CMK (cell line): ENCODE measurements at places on chromosomes 13 and 19.

DNA sequence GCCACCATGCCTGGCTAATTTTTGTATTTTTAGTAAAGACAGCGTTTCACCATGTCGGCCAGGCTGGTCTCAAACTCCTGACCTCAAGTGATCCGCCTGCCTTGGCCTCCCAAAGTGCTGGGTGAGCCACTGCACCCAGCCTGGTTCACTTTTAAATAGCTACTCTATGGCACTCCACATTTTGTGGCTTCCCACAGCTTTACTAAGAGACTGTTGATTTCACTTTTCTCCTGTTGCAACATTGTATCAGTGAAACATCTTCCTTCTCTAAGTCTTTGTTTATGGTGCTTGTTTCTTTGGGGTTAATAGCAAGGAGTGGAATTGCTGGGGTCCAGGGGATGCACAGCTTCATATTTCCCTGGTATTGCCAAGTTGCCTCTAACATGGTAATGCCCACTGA, 12.3 kb downstream of the TMEM38A start:
- no peak for DNase-seq

- no peak for DNase-seq
These were observed 71.8 kb upstream of the STK24 start for GRCh38 chr13:98648686-98649085.

DNA sequence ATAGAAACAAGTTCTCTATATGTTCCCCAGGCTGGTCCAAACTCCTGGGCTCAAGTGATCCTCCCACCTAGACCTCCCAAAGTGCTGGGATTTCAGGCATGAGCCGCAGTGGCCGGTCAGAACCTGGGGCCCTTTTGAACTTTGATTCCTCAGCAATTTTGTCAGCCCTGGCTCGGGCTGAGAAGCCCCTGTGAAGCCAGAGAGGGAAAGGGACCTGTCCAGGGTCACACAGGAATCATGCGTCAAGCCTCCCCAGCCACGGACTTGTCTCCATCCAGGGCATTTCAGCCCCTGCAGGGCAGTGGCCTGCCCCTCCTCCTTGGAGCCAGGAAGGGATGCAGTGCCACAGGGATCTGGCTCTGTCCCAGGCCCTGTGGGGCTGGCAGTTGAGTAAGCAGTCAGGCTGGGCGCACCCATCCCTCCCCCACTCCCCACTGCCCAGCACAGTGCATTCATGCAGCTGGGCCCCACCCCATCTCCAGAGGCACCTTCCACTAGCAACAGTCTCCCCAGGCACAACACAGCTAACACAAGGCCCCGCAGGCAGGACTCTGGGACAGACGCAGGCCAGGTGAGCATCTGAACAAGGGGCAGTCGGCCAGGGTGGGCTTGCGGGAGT, at the start of gene CAPS:
Gene CAPS, plus strand, starts transcription at position 516 of the 619 bp plus-strand sequence. CDS start 153 bp downstream, outside the sequence.
- no peak for DNase-seq

GRCh38 chr19:48751845-48752495, 471 bp downstream of the FUT1 start:
- no peak for DNase-seq

DNA sequence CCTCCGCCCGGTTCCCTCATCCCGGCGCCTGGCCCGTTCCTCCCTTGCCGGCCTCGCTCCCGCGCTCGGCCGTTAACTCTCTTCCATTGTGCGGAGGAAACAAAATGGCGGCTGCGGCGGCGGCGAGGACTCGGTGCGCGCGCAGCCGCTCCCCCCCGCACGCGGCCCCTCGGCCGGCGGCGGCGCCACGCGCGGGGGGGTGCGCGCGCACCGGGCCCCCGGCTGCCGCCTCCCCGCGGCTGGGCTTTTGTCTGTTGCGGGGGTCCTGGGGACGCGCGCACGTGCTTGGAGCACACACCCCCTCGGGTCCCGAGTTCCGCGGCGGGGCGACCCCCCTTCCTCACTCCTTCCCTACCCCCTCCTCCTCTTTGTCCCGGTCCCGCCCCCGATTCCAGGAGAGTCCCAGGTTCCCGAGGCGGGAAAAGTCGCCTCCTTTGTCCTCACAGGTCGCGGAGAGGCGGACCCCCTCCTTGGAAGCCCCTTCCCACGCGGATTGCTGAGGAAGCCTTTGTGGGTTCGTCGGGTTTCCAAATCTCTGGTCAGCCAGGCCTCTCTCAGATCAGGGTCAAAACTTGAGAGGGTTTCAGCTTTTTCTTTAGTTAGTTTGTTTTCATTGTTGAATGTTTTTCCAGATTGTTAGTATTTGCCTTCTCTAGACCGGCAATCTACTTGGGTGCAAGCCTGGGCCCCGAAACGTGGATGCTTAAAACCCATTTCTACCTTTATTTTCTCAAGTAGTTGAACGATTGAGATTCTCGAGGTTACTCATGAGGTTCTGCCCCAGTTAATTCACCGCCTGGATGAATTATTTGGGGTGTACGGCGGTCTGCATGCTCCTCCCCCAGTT, 687 bp downstream of the ILF3 start:
- peak; percentile 34 for DNase-seq

- no peak for DNase-seq
These were observed 34.3 kb upstream of the TNFSF11 start for GRCh38 chr13:42539670-42540069.

DNA sequence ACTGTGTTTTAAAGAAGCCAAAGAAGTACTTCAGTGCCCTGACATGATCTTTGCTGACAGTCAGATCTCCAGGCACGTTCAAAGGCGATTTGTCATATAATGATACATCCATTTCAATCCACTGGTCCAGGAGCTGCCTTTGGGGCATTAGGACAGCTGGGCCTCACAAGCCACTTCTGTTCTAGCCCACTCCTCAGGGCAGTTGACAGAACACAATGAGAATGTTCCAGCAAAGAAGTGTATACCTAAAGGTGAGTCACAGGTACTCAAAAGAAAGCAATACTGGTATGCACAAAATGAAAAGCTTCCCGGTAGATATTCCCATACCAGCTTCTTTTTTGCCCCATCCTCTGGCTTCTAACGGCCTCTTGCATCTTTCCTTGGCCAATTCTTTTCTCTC, 12.5 kb upstream of the MAP3K10 start:
- DNase-seq, result no peak

- DNase-seq, result no peak
These were observed 22.9 kb downstream of the NAXD start for GRCh38 chr13:110638257-110638656.

DNA sequence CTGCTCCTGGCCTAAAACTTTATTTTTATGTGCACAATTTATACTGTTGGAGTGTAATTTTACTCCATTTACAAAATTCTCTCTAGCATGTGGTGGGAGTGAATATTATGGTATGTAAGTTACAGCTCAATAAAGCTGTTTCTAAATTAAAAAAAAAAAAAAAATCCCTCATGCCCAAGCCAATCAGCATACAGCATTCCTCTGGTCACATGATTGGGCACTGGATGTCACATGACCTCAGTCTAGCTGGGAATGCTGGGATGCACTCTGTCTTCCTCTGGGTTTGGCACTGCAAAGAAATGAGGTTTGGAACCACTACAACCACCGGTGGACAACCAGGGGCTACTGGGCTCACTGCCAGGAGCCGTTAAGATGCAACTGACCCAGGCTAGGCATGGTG, 67.6 kb downstream of the ZNF557 start:
- DNase-seq, result no peak

DNA sequence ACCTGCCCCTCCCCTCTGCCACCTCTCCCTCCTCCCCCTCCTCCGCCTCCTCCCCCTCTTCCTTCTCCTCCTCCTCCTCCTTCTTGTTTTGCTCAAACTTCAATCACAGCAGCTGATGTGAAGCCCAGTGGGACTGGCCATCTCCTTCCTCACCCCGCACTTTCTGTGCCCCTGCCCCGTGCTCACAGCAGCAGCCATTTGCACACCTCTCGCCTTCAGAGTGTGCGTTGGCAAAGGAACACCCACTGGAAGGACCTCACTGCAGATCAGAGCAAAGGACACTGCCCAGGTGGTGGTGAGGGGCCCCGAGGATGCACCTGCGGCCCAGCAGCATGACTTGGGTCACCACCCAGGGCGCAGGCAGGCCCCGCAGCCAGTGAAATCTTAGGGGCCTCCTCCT, 98.8 kb downstream of the SOX1 start:
- no peak for DNase-seq

- no peak for DNase-seq
These were observed 64.5 kb upstream of the SCEL start for GRCh38 chr13:77470986-77471385.

DNA sequence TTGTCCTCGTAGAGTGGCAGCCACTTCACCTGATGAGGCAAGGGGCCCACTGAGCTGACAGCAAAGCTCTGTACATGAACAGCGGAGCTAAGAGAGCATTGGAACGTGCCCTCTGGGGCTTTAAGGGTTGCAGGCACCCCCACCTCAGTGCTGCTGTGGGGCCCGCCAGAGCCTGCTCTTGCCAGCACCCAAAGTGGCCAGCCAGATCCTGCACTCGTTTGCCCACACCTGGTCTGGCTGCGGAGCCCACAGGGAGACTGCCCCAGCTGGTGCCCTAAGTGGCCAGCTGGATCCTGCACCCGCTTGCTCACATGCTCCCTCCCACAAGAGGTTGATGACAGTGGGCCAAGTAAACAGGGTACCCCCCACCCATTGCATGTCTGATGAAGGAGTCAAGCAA, 783.4 kb upstream of the MIR17HG start:
- DNase-seq, result no peak

GRCh38 chr19:32890841-32891240, 21.3 kb upstream of the SLC7A9 start:
- DNase-seq, result no peak

GRCh38 chr13:36193151-36193855, 21.1 kb downstream of the SOHLH2 start:
- DNase-seq, result no peak

DNA sequence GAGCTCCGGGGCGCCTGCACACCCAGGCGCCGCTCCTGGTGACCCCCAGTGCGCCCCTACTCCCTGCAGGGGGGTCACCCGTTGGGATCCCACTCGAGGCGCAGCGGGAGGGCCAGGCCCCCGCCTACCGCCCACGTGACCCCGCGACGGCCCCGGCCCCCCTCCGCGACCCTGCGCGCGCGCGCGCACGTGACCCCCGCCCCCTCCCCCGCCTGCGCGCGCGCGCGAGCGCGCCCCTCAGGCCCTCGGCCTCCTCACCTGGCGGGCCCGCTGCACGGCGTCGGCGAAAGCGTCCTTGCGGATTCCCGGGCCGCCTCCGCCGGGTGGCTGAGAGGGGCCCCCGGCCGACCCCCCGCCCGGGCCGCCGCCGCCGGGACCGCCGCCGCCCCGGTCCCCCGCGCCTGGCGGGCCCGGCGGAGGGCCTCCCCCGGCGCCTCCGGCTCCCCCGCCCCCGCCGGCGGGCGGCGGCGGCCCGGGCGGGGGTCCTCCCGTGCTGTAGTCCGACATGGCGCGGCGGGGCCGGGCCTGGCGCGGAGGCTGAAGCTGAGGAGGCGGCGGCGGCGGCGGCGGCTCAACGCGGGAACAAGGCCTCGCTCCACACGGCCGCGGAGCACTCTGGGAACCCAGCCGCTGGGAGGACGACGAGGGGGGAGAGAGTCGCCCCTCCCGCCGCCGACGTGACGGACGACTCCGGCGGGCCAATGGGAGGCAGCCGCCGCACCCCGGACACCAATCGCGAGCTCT, at the start of gene KHSRP:
Gene KHSRP, minus strand, starts transcription at position 617 of the 744 bp plus-strand sequence. Its CDS starts 110 bp downstream, at position 507.
- DNase-seq, result no peak

GRCh38 chr19:11480715-11481533, at the start of gene ELAVL3:
Gene ELAVL3 (minus strand): TSS chr19:11481046. CDS start chr19:11480608, 438 bp downstream.
- no peak for DNase-seq

DNA sequence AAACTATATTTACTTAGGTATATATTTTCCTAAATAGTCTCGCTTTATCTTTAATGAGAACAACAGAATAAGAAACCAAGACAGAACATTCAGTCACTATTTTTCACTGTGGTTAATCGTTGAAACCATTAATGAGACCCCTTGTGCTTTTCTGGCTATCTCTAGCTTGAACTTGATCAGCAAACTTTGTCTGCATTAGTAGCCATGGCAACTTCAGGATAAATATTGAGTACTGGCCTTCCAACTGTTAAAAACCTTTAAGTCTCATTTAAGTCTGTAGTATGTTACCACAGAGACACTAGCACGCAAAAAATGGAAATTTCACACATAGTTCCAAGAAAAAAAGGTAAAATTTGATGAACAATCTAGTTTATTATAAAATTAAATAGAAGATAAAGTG, 946.0 kb downstream of the SLITRK5 start:
- no peak for DNase-seq

GRCh38 chr13:52975969-52976368, 52.6 kb upstream of the OLFM4 start:
- DNase-seq, result no peak

- DNase-seq, result no peak
These were observed 12.3 kb downstream of the RUBCNL start for GRCh38 chr13:46374710-46375109.

DNA sequence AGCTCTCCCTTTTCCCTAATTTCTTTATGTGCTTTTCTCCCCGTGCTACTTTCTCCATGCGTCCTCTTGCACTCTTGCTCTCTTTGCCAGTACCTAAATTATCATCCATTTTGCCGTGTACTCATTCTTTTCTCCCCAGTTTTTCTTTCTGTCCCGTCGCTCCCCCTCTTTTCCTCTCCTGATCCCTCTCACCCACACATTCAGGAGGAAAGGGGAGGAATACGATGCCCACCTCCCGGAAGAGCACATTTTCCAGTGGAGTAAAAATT, 821 bp downstream of the ZNF616 start:
- DNase-seq, result no peak

DNA sequence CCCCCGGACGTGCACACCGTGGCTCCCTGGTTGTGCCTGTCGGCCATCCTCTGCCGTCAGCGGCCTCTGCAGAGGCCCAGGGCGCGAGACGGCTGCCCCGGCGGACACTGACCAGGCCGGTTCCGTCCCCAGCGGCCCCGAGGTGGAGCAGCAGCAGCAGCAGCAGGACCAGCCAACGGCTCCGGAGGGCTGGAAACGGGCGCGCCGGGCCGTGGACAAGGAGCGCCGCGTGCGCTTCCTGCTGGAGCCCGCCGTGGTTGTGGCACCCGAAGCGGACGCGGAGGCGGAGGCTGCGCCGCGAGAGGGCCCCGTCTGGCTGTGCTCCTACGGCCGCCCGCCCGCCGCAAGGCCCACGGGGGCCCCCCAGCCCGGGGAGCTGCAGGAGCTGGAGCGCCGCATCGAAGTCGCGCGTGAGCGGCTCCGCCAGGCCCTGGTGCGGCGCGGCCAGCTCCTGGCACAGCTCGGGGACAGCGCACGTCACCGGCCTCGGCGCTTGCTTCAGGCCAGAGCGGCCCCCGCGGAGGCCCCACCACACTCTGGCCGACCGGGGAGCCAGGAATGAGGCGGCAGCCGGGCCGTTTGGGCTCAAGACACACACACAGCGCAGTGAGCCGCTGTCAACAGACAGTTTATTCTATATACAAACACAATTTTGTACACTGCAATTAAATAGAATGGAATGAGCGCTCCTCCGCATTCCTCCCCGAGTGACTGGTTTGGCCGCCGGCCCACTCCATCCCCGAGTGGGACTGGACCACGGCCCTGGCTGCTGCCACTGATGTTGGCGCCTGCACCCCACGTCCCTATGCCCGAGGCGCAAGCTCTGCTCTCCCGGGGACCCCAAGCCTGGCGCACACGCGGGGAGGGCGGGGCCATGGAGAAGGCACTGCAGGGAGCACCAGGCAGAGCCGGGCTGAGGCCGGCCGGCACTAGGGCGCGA, 9.1 kb downstream of the GRIN3B start:
- no peak for DNase-seq
